Activated naive CD4-positive, alpha-beta T cell treated with anti-CD3 and anti-CD28 coated beads for 36 hours (primary cell): ENCODE measurements at places on chromosomes 7 and 10. TPM values are rescaled to one million over a fixed set of nuclear protein-coding genes. Genes with fewer than 3 reads are reported as not detected.

Gene XRCC2
- 10.3 TPM for total RNA-seq

Gene CNNM1
- total RNA-seq, result 1.0 TPM

Gene MMD2
- not detected for total RNA-seq

Gene MALRD1
- total RNA-seq, result not detected

Gene TMEM196
- not detected for total RNA-seq

Gene OR2A2
- total RNA-seq, result not detected

Gene MAT1A
- total RNA-seq, result not detected

GRCh38 chr7:116431787-116432526 lies 67.6 kb upstream of the CAV2 start:
- H3K27me3 ChIP-seq, result peaks cover 8% of the 10 kb centered on the region
- no peak for DNase-seq
- H3K36me3 ChIP-seq, result no peaks in the 10 kb centered on the region
- H3K4me3 ChIP-seq, result no peak overlapping the region
- no peaks in the 10 kb centered on the region for H3K4me1 ChIP-seq

DNA sequence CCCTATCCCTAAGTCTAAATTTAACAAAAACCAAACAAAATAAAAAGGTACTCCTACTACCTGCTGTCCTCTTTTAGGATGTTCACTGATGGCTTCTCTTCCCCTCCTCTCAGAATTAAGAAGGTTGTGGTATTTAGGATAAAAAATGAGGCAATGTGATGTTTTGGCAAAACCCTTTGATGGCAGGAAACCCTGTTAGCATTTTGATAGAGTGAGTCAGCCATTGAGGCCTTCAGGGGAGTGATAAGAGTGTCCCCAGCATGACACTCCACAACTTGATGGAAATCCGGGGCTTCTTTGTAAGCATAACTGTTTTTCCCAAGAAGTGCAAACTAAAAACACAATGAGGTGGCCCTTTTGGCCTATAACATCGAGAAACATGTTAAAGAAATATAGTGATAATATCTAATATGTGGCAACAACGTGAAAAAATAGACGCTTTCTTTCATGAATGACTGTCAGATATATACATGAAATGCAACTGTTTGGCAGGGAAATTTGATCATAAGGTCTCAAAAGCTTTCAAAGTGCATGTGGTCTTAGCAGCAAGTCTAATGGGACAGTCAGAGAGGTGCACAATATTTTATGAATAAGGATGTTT lies 55.0 kb downstream of the PRTFDC1 start:
- peaks cover 2% of the 10 kb centered on the region for H3K27me3 ChIP-seq
- DNase-seq, result peak; percentile 26
- peaks cover 1% of the 10 kb centered on the region for H3K36me3 ChIP-seq
- H3K4me1 ChIP-seq, result peaks cover 52% of the 10 kb centered on the region

- no peak for DNase-seq
- H3K4me3 ChIP-seq, result no peak overlapping the region
- peaks cover 78% of the 10 kb centered on the region for H3K4me1 ChIP-seq
- no peaks in the 10 kb centered on the region for H3K27me3 ChIP-seq
Measured at GRCh38 chr10:61978965-61979364, 77.5 kb downstream of the ARID5B start.

DNA sequence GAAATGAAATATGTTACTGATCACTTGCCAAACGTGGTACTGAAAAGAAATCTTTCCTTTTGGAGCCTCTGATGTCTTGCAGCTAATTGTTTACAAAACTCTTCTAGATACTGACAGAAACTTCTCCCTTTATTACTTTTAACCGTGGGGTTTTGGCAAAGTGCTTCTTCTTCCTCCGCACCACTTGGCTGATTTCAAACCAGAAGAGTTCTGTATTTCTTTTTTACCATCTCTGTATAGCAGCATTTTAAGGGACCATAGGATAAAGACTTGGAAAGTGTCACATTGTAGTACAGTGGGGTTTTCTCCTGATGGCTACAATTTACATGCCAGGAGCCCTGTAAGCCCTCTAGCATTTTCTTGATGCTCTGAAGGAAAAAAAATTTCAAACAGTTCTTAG lies 21.9 kb upstream of the CREB5 start:
- no peaks in the 10 kb centered on the region for H3K36me3 ChIP-seq
- H3K27ac ChIP-seq, result no peak overlapping the region
- H3K4me1 ChIP-seq, result peaks cover 2% of the 10 kb centered on the region
- DNase-seq, result no peak

DNA sequence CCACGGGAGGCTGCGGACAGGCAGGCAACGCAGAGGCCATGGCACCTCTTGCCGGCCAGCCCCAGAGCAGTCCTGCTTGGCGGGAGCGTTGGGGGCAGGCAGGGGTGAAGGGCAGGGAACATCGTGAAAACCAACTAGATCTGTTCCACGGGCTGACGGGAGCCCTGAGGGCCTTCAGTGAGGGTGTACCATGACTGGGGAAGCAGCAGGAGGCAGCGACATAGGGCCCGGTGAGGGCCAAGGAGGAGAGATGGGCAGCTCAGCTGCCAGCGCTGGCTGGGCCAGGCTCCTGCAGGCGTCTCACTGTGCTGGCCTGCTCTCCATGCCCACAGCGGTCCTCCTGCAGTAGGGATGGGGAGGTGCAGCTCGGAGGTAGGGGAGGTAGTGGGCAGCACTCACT lies 196.5 kb downstream of the ELFN1 start:
- no peaks in the 10 kb centered on the region for H3K36me3 ChIP-seq
- H3K27me3 ChIP-seq, result no peaks in the 10 kb centered on the region
- H3K27ac ChIP-seq, result no peak overlapping the region
- H3K4me3 ChIP-seq, result no peak overlapping the region
- H3K4me1 ChIP-seq, result peaks cover 3% of the 10 kb centered on the region

GRCh38 chr10:21764466-21765189 lies 230.6 kb downstream of the MLLT10 start:
- H3K4me1 ChIP-seq, result peaks cover 14% of the 10 kb centered on the region
- H3K27ac ChIP-seq, result peak overlapping the region; percentile 81
- peaks cover 8% of the 10 kb centered on the region for H3K36me3 ChIP-seq
- no peak overlapping the region for H3K4me3 ChIP-seq
- H3K27me3 ChIP-seq, result no peaks in the 10 kb centered on the region

DNA sequence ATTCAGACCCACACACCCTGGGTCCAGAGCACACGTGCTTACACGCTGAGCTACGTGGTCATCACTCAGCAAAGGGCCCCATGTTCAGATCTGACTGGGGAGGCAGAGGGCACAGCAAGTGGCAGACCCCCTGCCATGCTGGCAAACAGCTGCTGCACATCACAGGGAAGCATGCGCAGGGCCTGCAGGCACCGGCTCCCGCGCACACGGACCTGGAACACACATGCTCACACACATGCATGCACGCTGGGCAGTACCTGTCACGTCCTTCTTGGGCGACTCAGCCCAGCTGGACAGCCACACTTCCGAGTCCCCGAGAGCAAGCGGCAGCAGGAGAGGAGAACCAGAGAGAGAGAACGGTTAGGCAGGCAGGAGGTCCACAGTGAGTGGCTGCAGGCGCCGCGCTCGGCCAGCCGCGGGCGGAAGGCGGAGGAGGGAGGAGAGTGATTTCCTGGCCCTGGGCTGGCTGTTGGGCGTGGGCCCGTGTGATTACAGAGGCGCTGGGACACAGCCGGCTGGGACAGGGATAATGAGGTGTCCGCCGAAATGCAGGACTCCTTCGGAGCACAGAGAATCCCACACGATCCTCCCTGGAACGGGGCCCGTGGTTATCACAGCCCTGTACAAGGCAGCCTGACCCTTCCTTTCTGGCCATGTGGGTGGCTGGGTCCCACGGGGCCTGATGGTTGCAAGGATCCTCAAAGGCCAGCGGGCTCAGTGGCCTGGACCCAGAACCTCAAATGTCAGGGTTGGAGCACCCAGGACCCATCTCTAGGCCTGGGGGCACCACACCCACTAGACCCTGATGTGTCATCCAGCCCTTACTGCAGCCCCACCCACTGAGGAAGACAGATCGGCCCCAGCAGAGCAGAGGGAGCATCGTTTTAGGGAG lies 175.1 kb downstream of the NEURL1 start:
- no peaks in the 10 kb centered on the region for H3K36me3 ChIP-seq
- H3K27ac ChIP-seq, result no peak overlapping the region
- H3K4me1 ChIP-seq, result peaks cover 10% of the 10 kb centered on the region
- H3K27me3 ChIP-seq, result no peaks in the 10 kb centered on the region
- peak overlapping the region; percentile 55 for H3K4me3 ChIP-seq
- peak; percentile 16 for DNase-seq

- no peaks in the 10 kb centered on the region for H3K27me3 ChIP-seq
- no peak overlapping the region for H3K27ac ChIP-seq
- no peaks in the 10 kb centered on the region for H3K36me3 ChIP-seq
- DNase-seq, result no peak
- H3K4me1 ChIP-seq, result no peaks in the 10 kb centered on the region
- H3K4me3 ChIP-seq, result no peak overlapping the region
Measured at GRCh38 chr7:1621718-1622117, 48.4 kb upstream of the ELFN1 start.
